ENCODE measurements at places on chromosomes 5 and 9.

DNA sequence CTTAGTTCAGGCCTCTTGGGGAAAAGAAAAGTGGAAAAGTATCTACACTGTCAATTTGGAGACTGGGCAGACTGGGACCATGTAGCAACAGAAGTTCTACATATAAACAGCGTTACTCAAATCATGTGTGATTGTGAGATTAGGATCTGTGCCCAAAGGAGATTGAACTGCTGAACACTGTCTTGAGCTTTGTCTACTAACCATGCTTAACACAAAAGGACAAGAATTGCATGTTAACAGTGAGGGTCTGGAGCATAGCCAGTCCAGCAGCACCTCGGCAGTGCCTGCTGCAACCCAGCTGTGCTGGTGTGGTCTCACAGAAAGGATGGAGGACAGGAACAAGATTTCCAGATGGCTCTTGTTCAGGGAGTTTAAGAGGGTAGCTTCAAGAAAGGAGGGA, 5.7 kb downstream of the PAM start:
- DNase-seq = no peak

- DNase-seq = no peak
Measured at GRCh38 chr5:154401355-154401754, 44.4 kb upstream of the SAP30L start.

DNA sequence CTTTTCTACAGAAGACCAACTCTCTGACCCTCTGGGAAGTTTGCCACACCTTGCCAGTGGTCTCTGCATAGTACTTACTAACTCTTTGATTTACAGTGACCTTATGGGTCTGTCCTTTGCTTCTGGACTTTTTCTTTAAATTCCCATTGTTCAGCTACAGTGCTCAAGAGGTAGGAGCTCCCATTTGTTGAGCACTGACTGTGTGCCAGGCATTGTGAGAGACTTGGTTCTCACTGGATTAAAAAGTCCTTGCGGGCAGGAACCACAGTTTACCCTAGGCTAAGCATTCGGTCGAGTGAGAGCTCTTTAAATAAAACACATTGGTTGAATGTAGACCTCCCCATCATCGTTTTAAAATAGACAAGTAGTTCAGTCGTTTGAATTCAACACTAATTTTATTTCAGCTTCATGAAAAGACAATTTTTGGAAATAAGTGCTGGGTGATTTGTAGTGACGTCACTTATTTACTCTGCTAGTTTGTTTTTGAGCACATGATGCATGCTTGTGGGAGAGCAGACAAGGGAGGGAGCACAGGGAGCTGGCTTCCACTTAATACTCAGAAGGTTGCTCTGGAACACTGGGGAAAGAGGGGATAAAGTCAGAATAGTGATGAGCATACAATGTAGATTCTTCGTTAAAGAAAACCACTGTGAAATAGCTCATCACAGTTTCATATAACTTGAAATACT, 27.1 kb downstream of the RASGRF2 start:
- no peak for DNase-seq

GRCh38 chr9:79196606-79197005, 375.2 kb upstream of the TLE4 start:
- no peak for DNase-seq

DNA sequence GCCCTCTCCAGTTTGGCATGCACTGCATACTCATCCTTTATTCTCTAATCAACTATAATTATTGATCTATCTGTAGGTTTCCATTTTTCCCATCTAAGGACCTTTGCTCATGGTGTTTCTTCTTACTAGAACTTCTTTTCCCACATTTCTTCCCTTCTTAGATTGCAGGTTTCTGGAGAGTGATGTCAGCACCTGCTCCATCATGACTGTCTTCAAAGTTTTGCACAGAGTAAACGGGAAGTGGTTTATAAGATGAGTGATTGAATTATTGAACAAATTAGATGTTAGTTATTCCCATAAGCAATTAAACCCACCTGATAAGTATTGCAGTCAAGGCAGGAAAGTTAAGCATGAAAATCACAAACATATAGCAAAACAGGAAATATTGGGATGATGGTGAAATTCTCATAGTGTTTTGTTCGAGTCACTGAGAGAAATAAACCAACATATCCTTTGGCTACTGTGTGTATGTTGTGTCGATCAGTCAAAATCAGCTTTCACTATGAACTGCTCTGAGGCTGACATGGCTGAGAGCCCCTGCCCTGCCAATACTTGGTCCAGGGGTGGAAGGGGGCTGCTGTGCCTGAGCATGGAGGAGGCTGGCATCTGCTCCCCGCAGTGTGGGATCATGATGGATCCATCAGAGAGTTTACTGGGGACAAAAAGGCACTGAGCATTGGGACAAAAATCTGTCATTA, 45.5 kb upstream of the S1PR3 start:
- no peak for DNase-seq

- no peak for DNase-seq
Measured at GRCh38 chr5:74647096-74647495, 6.6 kb upstream of the ENC1 start.

- no peak for DNase-seq
Measured at GRCh38 chr9:114005371-114006154, 72.5 kb downstream of the AMBP start.

DNA sequence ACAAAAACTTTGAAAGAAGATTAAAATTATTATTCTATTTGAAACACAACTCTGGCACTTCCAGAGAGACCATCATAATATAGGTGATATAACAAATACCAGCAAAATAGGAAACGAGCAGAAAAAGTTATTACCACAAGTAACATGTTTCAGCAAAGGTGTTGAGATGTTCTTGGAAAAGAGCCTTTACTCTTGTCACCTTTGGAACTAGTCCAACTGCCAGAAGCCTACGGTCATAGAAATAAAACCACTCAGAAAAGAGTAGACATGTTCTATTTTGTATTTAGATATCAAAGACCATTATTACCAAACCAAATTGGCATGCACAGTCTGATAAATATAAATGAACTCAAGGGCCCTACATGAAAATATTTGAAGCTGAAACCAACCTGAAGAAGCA, 145.0 kb upstream of the DMAC1 start:
- DNase-seq = no peak

GRCh38 chr9:123952641-123953495, 22.9 kb upstream of the DENND1A start:
- DNase-seq = no peak

GRCh38 chr9:21708260-21708711, 94.2 kb upstream of the MTAP start:
- DNase-seq = no peak

GRCh38 chr5:68547622-68548021, 332.1 kb downstream of the PIK3R1 start:
- no peak for DNase-seq

DNA sequence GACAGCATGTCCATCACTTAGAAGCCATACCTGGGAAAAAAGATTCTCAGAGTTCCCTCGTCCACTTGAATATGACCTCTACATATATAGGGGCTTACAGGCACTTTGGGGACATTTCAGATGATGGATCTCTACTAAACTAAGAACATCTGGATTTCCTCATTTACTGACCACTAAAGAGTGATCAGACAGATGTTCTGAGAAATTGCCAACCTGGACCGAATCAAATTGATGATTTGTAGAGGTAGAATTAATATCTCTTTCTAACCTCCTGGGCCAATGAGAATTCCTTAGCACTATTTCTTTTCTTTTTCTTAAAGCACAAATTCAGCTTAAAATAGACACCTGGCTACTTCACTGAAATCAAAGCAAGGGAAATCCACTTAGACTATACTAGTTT, 422.7 kb downstream of the MTRR start:
- DNase-seq = no peak

GRCh38 chr5:14202462-14202861, 59.3 kb downstream of the TRIO start:
- DNase-seq = no peak

DNA sequence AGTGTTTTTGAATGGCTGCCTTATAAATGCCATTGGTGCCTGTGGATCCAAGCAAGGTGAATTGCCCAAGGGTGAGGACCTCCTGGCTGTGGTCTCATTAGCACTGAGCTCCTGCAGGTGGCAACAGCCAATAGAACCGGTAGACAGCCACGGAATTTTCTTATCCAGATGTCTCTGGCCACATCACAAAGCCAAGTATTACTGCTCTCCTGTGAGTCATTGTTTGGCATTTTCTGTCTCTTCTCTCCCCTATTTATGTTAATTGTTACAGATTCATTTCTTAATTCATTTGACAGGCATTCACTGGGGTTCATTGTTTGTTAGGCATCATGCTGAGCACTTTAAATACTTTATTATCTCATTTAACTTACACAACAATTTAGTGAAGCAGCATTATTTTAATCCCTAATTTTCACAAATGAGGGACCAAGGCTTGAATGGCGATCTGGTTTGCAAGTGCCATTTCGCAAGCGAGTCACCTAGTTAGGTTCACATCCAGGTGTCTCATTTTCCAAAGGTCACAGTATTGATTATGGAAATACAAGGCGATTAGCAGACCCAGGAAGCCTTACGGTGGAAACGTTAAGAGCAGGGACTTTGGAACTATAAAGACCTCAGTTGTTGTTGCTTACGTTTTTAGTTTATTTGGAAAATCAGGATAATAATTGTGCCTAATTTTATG, 58.2 kb upstream of the DPYSL3 start:
- no peak for DNase-seq

DNA sequence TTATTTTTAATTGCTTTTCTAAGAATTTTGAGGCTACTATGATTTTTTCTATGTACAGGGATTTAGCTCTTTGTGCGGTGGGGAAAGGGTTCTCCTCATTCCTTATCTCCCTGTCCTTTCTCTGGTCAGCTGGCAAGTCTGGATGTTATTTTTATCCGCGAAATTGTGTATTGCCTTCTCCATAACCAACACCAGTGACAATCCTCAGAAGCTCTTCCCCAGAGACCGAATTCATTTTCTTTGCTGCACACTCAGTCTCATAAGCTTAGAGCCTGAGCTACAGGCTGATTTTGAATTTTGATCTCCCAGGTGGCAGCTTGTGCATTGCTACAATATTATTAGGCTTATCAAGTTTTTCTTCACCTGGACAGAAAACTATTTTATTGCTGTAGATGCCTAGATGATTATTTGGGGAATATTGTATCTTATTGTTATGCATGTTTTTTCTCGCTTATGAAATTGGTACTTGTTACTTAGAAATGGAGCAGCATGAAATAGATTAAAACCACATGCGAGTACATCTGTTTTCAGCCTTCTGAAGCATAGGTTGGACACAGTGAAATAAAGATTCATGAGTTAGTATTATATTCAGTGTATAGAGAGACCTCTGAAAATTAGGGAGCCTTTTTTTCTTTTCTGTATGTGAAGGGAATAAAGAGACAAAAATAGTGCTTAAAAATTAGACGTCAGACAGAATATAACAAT, 27.3 kb downstream of the CPEB4 start:
- DNase-seq = no peak

DNA sequence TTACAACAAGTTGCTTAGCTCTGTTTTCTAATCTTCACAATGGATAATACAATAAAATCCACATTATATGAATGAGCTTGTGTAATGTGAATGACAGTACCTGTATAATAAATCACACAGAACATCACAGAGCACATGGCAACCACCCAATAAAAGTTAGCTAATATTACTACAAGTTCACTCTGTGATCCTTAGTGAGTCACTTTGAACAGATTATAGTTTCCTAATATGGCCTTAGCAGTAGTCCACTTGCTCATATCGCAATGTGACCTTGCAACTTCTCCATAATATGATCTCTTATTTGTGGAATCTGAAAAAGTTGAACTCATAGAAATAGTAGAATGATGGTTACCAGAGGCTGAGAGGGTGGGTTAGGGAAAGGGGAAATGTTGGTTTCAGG, 361.3 kb downstream of the PTPRD start:
- DNase-seq = no peak

GRCh38 chr9:85007748-85008147, 338.2 kb downstream of the NTRK2 start:
- no peak for DNase-seq
